Calu3 (cell line): ENCODE measurements at places on chromosomes 16 and 17. TPM values are rescaled to one million over a fixed set of nuclear protein-coding genes. Genes with fewer than 3 reads are reported as not detected.

Gene ZSCAN32
- total RNA-seq, result 23.8 and 26.1 TPM in 2 replicates

Gene GNPTG
- total RNA-seq, result 63.9 and 80.2 TPM in 2 replicates

Gene ACE
- total RNA-seq, result 5.9 and 7.1 TPM in 2 replicates

Gene TXNDC11
- 51.3 and 52.1 TPM in 2 replicates for total RNA-seq

Gene PRSS8
- total RNA-seq, result 108 and 138 TPM in 2 replicates

Gene PPP1R1B
- 8.3 and 11.1 TPM in 2 replicates for total RNA-seq

Gene TLCD1
- total RNA-seq, result 44.9 and 49.3 TPM in 2 replicates

Gene TBX6
- total RNA-seq, result 3.6 and 4.7 TPM in 2 replicates

Gene SPATA22
- total RNA-seq, result not detected in 2 replicates

Gene ARHGDIG
- 0.29 TPM in 1 of 2 replicates, not detected in the other for total RNA-seq

Gene UTS2R
- not detected in 2 replicates for total RNA-seq

Gene RNF227
- 1.4 and 2.0 TPM in 2 replicates for total RNA-seq

Gene KRT40
- total RNA-seq, result not detected in 2 replicates

Gene CASKIN1
- total RNA-seq, result 1.4 and 2.6 TPM in 2 replicates

Gene ABCA8
- total RNA-seq, result not detected in 2 replicates

Gene NOD2
- 0.87 and 1.1 TPM in 2 replicates for total RNA-seq

Gene SULT1A4
- 4.2 and 6.9 TPM in 2 replicates for total RNA-seq

Gene DRC3
- total RNA-seq, result 2.0 and 2.8 TPM in 2 replicates

Gene NOG
- 0.73 TPM in 1 of 2 replicates, not detected in the other for total RNA-seq

Gene SMIM36
- not detected in 2 replicates for total RNA-seq

Gene SOST
- total RNA-seq, result not detected in 2 replicates

Gene MEOX1
- total RNA-seq, result not detected in 2 replicates
